ENCODE measurements at places on chromosomes 11 and 22. TPM values are rescaled to one million over a fixed set of nuclear protein-coding genes. Genes with fewer than 3 reads are reported as not detected.

The TBX10 gene
- not detected for total RNA-seq

The PES1 gene
- 45.5 TPM for total RNA-seq

The GGTLC3 gene
- total RNA-seq, result not detected

The PPP2R1B gene
- 24.7 TPM for total RNA-seq

The KLHL35 gene
- total RNA-seq, result 4.4 TPM

The AAMDC gene
- total RNA-seq, result 25.9 TPM

DNA sequence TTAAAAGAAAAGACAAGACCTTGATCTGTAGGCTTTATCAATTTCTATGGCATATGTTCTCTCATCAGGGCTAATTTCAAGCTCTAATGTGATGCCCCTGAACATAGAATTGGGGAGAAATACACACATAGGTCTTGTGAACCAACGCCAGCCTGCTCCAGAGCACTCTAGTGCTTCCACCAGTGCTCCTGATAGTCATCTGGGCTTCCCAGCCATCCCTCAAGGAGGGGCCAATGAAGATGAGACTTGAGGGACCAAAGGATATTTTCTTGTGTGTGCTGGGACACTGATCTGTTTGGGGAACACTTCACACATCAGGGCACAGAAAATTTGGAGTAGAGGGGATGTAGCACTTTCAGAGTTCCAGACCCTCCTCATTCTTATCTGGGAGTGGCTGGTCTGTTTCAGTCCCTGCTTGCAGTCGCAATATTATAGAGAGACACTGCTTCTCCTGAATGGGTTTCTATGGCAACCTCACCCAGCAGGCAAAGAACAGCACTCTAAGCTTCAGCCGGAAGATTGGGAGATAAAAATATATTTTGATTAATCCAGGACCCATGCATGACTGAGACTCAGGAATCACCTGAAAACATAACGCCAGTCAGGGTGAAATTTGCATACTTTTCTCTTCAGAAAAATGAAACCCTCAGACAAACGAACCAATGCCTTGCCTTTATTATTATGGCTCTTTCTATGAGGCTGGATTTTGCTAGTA is 28.4 kb upstream of the SCN3B start:
- DNase-seq, result no peak
- H3K4me1 ChIP-seq, result no peaks in the 10 kb centered on the region
- no peaks in the 10 kb centered on the region for H3K27me3 ChIP-seq
- H3K36me3 ChIP-seq, result no peaks in the 10 kb centered on the region

- H3K27me3 ChIP-seq, result no peaks in the 10 kb centered on the region
- no peak overlapping the region for H3K4me3 ChIP-seq
- DNase-seq, result peak; percentile 28
- peaks cover 13% of the 10 kb centered on the region for H3K4me1 ChIP-seq
- H3K36me3 ChIP-seq, result no peaks in the 10 kb centered on the region
- H3K27ac ChIP-seq, result no peak overlapping the region
Measured at GRCh38 chr11:110921742-110922521, 209.7 kb upstream of the ARHGAP20 start.

DNA sequence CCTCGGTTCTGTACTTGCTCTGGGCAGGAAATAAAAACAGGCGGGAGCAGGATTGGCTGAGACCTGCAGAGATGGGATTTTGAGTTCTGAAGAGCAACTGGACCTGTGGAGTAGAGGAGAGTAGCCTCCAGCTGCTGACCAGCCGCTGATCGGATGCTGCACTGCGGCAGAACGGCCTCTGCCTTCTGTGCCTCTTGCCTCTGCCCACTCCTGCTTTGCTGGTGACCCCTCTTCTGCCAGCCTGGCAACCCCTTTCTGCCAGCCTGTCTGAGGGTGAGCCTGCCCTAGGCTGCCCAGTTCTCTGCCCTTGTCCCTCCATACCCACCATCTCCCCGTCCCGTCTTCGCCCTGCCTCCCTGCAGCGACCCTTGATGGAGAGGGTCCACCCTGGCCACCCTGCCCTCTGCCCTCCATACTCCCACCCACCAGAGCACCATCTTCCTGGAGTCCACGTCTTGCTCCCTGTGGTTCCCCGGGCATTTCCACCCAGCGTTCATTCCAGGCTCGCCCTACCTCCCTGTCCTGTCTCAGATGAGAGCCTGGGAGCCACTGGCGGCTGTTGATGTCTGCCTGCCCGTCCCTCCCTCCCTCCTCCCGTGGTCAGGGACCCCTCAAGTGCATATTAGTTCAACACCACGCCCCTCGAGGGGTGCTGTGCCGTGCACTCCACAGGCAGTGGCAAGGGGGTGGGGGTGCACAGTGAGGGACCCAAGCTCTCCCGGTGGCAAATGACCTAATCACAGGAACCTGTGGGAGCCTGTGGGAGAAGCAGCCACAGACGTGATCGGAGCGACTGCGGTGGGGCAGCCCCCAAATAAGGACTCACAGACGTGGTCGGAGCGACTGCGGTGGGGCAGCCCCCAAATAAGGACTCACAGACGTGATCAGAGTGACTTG is 863.3 kb downstream of the TBC1D22A start:
- peaks cover 3% of the 10 kb centered on the region for H3K27me3 ChIP-seq
- no peak overlapping the region for H3K4me3 ChIP-seq
- no peaks in the 10 kb centered on the region for H3K4me1 ChIP-seq
- no peak for DNase-seq

- no peaks in the 10 kb centered on the region for H3K27me3 ChIP-seq
- no peaks in the 10 kb centered on the region for H3K4me1 ChIP-seq
- no peak overlapping the region for H3K27ac ChIP-seq
Measured at GRCh38 chr11:32817181-32817851, 12.4 kb upstream of the PRRG4 start.

GRCh38 chr11:134261626-134262488 is 8.5 kb downstream of the ACAD8 start:
- H3K4me3 ChIP-seq, result no peak overlapping the region
- H3K4me1 ChIP-seq, result no peaks in the 10 kb centered on the region
- no peak overlapping the region for H3K27ac ChIP-seq
- DNase-seq, result no peak
- H3K27me3 ChIP-seq, result no peaks in the 10 kb centered on the region
- H3K36me3 ChIP-seq, result no peaks in the 10 kb centered on the region

- DNase-seq, result no peak
- no peaks in the 10 kb centered on the region for H3K27me3 ChIP-seq
- H3K4me1 ChIP-seq, result peaks cover 18% of the 10 kb centered on the region
- no peak overlapping the region for H3K4me3 ChIP-seq
- H3K27ac ChIP-seq, result no peak overlapping the region
Measured at GRCh38 chr11:44241851-44242250, 68.1 kb downstream of the ALX4 start.

DNA sequence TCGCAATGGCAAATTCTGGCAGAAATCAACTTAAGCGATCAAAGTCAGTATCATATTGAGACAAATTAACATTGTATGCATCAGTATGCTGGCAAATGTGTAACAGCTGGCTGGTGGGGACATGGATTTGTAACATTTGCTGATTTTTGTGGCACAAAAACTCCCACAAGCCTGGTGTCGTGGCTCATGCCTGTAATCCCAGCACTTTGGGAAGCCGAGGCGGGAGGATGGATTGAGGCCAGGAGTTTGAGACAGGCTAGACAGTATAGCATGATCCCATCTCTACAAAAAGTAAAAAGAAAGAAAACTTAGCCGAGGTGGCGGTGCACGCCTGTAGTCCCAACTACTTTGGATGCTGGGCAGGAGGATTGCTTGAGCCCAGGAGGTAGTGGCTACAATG is 17.6 kb upstream of the HDHD5 start:
- H3K4me3 ChIP-seq, result no peak overlapping the region
- DNase-seq, result no peak
- peaks cover 7% of the 10 kb centered on the region for H3K4me1 ChIP-seq
- H3K27ac ChIP-seq, result no peak overlapping the region
- no peaks in the 10 kb centered on the region for H3K36me3 ChIP-seq

GRCh38 chr11:100557830-100558611 is 129.1 kb upstream of the ARHGAP42 start:
- H3K27ac ChIP-seq, result no peak overlapping the region
- H3K4me3 ChIP-seq, result no peak overlapping the region
- no peaks in the 10 kb centered on the region for H3K36me3 ChIP-seq
- DNase-seq, result no peak
- H3K27me3 ChIP-seq, result no peaks in the 10 kb centered on the region

DNA sequence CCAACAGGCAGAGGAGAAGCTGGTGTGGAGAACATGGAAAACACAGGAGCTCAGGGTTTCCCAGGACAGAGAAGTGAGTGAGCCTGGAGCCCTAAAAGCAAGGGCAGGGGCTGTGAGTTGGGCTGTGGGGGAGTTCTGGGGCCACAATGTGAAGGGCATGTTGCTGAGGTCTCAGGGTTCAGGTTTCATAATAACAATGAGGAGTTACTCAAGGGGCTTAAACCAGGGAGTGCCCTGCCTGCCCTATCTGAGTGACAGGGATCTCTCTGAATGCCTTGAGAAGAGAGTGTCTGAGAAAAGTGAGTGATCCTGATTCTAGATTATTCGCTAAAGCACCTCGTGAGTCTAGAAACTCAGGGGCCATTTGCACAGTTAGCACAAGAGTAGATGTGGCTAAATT is 129.6 kb downstream of the VPREB1 start:
- no peaks in the 10 kb centered on the region for H3K4me1 ChIP-seq
- H3K36me3 ChIP-seq, result no peaks in the 10 kb centered on the region
- no peak overlapping the region for H3K27ac ChIP-seq
- H3K27me3 ChIP-seq, result no peaks in the 10 kb centered on the region

DNA sequence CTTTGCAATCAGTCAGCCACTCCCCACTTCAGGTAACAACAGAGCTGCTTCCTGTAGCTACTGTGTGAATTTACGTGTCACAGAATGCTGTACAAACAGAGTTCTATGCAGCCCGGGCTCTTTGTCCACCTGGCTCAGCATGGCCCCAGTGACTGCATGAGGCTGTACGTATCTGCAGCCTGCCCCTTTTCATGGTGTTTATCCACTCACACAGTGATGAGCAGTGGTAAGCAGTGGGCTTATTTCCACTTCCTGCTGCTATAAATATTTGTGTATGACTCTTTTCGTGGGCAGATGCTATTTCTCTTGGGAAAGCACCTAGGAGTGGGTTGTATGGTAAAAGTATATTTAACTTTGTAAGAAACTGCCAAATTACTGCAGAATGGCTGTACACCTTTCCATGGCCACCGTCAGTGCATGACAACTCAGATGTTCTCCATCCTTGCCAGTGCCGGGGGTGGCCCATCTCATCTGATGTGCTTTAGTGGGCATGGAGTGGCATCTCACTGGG is 43.3 kb downstream of the MYEOV start:
- H3K4me1 ChIP-seq, result peaks cover 15% of the 10 kb centered on the region
- peak; percentile 88 for DNase-seq
- no peaks in the 10 kb centered on the region for H3K36me3 ChIP-seq

DNA sequence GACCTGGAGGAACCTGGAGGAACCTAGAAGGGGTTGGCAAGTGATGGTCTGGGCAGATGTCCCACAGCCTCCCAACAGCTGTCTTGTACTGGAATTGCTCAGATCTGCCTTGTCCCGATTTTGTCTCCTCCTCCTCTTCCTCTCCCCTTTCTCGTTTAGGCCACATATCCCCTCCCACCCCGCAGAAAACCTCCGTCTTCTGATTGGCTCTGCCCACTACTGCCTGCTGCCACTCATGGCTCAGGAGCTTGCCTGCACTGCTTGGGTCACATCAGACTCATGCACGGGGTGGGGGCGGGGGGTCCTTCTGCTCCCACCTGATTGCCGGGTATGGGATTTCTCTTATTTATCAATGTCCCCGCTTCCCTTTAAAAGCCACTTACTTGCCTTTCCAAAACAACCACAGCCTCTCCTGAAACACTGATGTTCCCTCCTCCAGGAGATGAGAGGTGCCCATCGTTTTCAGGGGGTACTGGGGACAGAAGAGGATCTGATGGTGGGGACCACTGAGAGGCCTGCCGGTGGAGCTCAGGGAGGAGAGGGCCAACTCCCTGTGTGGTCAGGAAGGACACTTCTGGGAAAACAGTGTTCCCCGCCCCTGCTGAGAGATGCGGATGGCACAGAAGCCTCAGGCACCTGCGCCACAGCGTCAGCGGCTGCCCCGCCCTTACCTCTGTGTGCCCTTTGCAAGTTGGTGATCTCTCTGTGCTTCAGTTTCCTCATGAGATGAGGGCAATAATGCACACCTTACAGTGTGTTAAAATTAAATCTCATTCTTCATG is 14.7 kb downstream of the TOM1 start:
- no peak for DNase-seq
- H3K27me3 ChIP-seq, result no peaks in the 10 kb centered on the region
- H3K36me3 ChIP-seq, result peaks cover 4% of the 10 kb centered on the region
- H3K4me3 ChIP-seq, result no peak overlapping the region
- peak overlapping the region; percentile 67 for H3K27ac ChIP-seq

GRCh38 chr11:115644856-115645255 is 140.6 kb upstream of the CADM1 start:
- no peaks in the 10 kb centered on the region for H3K36me3 ChIP-seq
- DNase-seq, result no peak
- no peak overlapping the region for H3K4me3 ChIP-seq
- no peak overlapping the region for H3K27ac ChIP-seq
- no peaks in the 10 kb centered on the region for H3K27me3 ChIP-seq
- no peaks in the 10 kb centered on the region for H3K4me1 ChIP-seq

DNA sequence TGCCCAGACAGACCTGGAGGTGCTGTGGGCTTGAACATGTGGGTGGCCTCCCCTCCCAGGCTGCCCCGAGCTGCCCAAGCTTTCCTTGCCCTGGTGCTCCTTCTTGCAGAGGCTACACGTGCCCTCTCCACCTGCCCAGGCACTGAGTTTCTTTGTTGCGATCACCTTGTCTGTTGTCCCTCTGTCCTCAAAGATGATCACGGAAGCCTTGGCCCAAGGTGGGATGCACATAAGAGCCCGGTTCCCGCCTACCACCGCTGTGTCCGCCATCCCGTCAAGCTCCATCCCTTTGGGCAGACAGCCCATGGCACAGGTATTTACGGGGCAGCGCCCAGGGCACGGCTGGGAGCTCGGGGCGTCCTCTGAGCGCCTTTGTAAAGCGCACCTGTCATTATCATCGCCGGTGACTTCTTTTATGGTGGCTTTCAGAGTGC is 67.5 kb downstream of the MED15 start:
- no peak overlapping the region for H3K27ac ChIP-seq
- H3K27me3 ChIP-seq, result no peaks in the 10 kb centered on the region
- DNase-seq, result no peak
- H3K36me3 ChIP-seq, result peaks cover 45% of the 10 kb centered on the region
- H3K4me1 ChIP-seq, result no peaks in the 10 kb centered on the region
- no peak overlapping the region for H3K4me3 ChIP-seq

GRCh38 chr11:111469200-111469599 is 43.0 kb downstream of the BTG4 start:
- DNase-seq, result no peak
- H3K36me3 ChIP-seq, result no peaks in the 10 kb centered on the region
- H3K4me1 ChIP-seq, result no peaks in the 10 kb centered on the region
- H3K27ac ChIP-seq, result no peak overlapping the region
- no peak overlapping the region for H3K4me3 ChIP-seq

GRCh38 chr11:104736502-104736901 is 161.8 kb downstream of the CASP12 start:
- no peaks in the 10 kb centered on the region for H3K27me3 ChIP-seq
- no peaks in the 10 kb centered on the region for H3K4me1 ChIP-seq
- no peak overlapping the region for H3K27ac ChIP-seq
- no peak overlapping the region for H3K4me3 ChIP-seq
- no peaks in the 10 kb centered on the region for H3K36me3 ChIP-seq
